ENCODE measurements at places on chromosomes 13 and 19.
A peak's percentile ranks its signal among the peaks of the same experiment; 100 is the strongest.

DNA sequence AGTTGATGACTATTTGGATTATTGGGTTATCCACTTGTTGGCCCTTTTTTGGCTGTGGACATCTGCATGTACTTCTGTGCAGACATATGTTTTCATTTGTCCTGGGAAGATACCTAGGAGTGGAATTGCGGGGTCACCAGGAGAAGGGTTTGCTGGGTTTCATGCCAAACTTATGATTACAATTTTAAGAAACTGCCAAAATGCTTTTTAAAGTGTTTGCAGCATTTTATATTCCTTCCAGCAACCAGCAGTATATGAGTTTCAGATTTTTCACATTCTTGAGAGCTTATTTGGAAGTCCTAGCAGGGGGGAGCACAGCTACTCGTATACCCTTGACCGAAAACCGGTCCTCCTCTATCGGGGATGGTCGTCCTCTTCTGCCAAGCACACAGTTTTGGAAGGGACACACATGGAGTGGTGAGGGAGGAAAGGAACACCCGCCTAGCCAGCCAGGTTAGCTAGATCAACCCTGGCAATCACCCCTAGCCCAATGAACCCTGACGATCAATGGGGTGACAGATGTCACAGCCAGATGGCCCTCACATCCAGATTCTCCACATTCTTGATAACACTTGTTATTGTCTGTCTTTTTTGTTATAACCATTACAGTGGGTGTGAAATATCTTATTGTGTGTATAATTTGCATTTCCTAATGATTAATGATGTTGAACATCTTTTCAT is 26.7 kb upstream of the RNF113B start:
- peak; percentile 71 for DNase-seq

GRCh38 chr13:94143624-94144350 is 335.7 kb downstream of the DCT start:
- DNase-seq: no peak

DNA sequence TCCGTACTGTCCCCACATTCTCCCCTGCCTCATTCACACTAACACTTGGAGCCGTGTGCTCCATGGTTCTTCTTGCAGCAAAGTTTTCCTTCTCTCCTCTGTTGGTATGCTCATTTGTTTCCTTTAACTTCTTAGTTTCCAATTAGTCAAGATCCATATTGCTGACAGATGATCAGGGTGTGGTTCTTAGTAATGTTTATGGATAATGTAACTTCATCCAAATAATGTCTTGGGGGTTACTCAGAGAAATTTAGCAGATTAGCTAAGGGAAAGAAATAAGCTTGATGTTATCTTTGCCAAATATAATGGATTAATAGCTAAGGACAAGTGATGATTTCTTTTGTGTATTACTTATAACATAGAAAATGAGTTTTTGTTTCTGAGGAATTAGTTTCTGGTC is 174.4 kb downstream of the NUFIP1 start:
- DNase-seq: no peak

DNA sequence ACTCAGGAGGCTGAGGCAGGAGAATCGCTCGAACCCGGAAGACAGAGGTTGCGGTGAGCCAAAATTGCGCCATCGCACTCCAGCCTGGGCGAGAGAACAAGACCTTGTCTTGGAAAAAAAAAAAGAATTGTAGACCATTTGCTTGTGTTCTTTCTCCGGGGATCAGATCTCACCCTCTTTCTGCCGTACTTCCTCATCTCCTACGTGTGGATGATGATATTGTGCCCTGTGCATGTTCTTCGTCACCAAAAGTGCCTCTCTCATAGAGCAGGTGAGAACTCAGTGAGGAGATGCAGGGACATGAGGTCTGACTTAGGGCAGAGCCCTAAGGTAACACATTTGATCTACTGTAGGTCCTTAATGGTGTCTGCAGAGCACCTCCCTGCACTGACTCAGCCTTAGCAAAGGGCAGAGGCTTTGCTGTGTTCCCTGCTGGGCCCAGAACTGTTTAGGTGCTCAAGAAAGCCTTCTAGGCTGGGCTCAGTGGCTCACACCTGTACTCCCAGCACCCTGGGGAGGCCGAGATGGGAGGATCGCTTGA is 1.3 kb downstream of the APOC2 start:
- peak; percentile 72 for DNase-seq

GRCh38 chr13:103694471-103694870 is 628.3 kb upstream of the SLC10A2 start:
- DNase-seq: peak; percentile 9

GRCh38 chr19:45136507-45137178 is 24.1 kb downstream of the NKPD1 start:
- peak; percentile 69 for DNase-seq

DNA sequence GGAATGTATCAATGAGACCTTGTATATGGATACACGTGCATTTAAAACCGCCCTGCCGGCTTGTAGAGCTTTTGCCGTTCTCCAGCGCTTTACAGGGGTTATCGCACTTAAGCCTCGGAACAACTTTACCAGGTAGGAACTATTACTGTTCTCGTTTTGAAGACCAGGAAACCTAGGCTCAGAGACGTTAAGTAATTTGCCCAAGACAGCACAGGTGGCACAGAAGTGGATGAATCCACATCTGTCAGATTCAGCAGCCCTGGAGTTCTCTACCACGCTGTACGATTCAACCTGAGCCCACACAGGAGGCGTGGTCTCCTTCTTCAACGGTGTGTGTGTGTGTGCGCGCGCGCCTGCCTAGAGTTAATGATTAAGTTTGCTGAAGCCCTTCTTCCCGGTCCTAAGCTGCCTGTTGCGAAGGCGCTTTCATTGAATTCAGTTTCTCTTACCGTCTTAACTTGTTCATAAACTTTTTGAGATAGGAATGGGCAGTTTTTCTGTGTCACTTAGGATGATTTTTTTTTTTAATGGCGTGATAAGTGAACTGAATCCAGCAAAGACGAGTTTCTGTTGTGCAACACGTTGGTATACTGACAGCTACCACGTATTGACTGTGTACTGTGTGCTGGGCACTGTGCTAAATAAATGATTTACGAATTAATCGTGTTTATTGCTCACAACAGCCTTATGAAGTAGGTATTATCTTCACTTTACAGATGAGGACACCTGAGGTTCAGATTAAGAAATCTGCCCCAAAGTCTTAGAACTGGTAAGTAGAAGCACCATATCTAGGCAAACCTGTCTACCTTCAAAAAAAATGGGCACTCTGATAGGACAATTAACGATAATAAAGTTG is 67.4 kb downstream of the KCNRG start:
- DNase-seq: peak; percentile 69

GRCh38 chr19:5150902-5151741 is 182.2 kb downstream of the KDM4B start:
- DNase-seq: peak; percentile 68

All from osteoblast (primary cell).